ENCODE measurements at places on chromosomes 6 and 20.
A peak's percentile ranks its signal among the peaks of the same experiment; 100 is the strongest.

DNA sequence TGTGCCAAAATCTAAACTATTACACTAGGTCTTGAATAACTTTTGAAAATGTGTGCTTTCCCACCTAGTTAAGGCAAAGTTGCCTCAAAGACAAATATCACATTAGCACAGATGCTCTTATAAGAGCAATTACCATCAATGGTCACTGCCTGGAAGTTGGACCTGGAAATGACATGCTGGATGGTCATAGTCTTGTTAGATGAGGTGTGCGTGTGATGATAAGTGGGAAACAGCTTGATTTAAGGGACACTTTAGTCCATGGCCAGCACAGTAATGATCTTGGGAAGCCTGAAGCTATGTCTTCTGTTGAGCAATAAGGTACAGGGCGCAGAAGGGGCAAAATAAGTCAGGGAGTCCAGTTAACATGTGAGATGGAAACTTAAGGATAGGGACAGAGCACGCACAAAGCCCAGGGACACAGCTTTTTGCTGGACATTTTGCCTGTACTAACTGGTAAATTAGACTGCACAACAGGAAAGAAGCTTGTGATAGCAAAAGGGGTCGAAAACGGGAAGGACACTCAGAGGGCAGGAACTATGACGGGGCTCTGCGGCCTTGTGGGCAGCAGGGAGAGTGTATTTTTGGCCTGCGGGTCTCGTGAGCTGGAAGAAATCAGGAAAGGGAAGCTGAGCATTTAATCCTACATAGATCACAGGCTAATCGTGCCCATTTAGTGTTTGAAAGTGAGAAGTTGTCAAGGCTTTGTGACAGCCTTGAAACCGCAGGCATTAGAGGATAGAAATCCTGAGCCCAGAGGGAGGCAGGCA is 66.7 kb upstream of the BMP2 start:
- no peak for DNase-seq

GRCh38 chr6:32570363-32570905 is 19.2 kb downstream of the HLA-DRB1 start:
- no peak for DNase-seq

- no peak for DNase-seq
These were observed 13.9 kb upstream of the HELZ2 start for GRCh38 chr20:63587776-63588591.

DNA sequence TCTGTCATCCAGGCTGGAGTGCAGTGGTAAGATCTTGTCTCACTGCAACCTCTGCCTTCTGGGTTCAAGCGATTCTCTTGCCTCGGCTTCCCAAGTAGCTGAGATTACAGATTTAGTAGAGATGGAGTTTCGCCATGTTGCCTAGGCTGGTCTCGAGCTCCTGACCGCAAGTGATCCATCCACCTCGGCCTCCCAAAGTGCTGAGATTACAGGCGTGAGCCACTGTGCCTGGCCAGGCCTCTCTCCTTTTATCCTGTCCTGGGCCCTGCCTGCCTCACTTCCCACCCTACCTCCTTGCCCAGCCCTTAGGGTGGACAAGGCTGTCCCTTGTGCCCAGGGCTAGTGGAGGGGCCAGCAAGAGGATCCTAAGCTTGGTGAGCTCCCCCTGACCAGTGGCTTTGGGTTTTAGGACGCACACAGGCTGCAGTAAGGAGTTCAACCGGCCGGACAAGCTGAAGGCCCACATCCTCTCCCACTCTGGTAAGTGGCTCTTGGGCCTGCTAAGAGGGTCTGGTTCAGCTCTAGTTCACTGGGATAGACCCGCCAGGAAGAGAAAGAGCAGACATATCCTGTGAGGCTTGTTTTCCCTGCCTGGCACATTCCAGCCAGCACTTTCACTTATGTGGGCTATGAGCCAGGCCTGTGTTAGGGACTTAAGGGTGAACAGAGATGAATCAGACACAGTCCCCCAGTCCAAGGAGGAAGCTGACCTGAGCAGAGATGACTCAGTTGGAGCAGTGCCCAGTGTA is 21.9 kb upstream of the CHMP4B start:
- peak; percentile 20 for DNase-seq
